ENCODE measurements at places on chromosomes 7 and 10. TPM values are rescaled to one million over a fixed set of nuclear protein-coding genes. Genes with fewer than 3 reads are reported as not detected.

Gene CLDN15
- 14.6 TPM for polyA plus RNA-seq

Gene OR2A25
- polyA plus RNA-seq: not detected

Gene VAX1
- polyA plus RNA-seq: not detected

Gene MYH16
- polyA plus RNA-seq: not detected

Gene CRPPA
- polyA plus RNA-seq: 0.68 TPM

Gene SFTPA1
- not detected for polyA plus RNA-seq

Gene SEC61A2
- polyA plus RNA-seq: 7.4 TPM

Gene CTAGE4
- 1.7 TPM for polyA plus RNA-seq

Measured in ovary (tissue), 10 donors.